ENCODE measurements at places on chromosomes 3 and 15.

GRCh38 chr3:160607826-160608225, 42.5 kb upstream of the KPNA4 start:
- DNase-seq: no peak

GRCh38 chr3:87503900-87504498, 227.6 kb upstream of the POU1F1 start:
- no peak for DNase-seq

DNA sequence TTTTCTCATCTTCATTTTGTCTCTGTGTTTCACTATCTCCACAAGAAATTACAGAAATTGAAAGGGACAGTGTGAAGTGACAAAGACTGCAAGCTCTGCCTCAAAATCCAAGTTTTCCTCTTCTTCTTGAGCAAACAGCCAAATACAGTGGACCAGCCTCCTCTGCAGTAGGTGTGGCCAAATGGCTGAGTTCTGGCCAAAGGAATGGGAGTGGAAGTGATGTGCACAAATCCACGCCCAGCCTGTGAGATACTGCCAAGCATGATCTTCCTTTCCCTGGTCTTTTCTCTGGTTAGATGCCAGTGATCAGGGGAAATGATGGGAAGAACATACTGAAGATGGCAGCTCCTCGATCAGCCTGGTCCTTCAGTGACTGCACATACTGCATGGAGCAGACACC, 111.0 kb upstream of the CPNE4 start:
- DNase-seq: no peak

DNA sequence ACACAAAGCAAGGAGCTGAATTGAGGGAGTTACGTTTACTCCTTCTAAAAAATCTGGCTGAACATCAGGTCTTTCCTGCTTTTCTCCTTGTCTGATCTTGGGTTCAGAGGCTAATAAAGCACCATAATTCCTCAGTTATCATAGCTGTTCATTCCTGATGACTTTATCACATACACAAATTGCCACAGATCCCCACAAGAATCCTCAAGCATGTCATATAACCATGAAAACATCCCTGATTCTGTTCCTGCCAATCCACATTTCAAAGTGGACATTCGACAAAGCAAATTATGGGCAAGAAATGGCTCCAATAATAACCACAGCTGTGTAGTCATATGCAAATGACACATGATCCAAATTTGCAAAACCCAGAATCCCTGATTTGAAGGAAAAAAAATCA, 321.3 kb downstream of the MEX3B start:
- no peak for DNase-seq

- DNase-seq: no peak
These were observed 963.2 kb downstream of the ROBO2 start for GRCh38 chr3:78003090-78003489.

DNA sequence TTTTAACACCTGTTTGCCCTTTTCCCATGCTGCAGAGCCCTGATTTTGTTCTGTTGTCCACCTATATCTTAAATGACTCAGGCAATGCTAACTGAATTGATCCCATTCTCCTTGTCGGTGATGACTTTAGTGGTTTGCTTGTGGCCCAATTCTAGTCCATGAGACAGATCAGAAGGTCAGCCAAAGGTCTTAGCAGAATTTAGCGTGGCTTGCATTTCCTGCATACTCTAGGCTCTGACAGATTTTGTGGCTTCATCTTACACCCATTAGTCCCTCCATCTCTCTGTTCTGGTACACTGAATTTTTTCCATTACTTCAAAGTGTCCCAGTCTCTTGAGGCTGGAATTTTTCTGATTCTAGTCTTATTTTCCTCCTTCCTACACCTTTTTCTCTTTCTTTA, 161.9 kb downstream of the STAC start:
- no peak for DNase-seq

DNA sequence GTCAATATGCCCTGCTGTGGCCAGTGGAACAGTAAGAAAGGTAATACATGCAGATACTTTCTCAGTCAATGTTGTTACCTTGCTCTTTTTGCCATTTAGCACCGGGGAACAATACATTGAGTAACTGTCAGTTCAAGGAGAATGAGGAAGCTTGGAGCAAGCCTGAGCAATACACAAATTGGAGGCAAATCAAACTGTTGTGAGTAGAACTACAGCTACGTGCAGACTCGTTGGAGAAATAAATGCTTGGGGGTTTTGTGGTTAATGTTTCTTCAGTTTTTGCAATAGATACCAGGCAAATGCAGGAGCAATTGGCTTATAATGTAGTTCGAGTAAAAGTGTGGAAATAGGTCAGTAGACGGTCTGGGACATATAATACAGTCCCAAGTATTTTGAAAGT, 587.3 kb upstream of the ROBO1 start:
- DNase-seq: no peak

DNA sequence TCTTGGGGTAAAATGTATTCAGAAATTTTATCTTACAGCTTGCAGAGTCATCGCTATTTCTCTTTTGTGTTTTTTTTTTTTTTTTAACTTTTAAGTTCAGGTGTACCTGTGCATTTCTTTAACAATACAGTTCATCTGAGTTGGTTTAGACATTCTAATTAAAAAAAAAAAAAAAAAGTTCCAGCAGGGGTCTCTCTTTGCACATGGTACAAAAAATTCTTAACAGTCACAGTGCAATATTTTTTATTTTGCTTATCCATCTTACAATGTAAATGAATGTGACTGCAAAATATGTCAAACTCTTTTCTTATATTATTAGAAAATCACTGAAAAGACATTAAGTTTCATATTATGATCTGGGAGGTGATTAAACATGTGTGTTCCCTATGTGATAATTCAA, 47.5 kb upstream of the SLC9A9 start:
- no peak for DNase-seq

Data from activated naive CD4-positive, alpha-beta T cell treated with anti-CD3 and anti-CD28 coated beads, Interleukin-2, amount 10 ng/mL, durations not matched to agents 7 days and 5 days (primary cell).